ENCODE measurements at places on chromosomes 11 and 22. TPM values are rescaled to one million over a fixed set of nuclear protein-coding genes. Genes with fewer than 3 reads are reported as not detected.

DNA sequence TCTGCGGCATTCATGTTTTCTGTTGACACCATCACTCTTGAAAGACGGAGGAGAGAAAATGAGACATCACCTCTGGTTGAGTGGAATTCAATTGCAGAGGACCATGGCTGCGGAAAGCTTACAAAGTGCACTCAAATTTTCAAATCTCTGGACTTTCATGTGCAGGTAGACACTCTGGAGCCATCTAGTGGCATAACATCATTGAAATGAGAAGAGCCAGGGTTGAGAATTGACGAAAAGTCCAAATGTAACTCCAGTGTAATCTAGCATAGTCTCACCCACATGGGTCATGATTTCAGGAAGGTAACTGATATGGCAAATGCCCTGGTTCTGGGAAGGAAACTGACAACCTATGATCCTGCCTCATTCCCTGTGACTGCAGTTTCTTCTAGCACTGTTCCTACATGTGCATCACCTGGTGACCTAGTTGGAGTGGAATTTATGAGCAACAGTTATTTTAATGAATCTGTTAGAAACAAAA, 687.8 kb downstream of the KCNA4 start:
- no peak for DNase-seq

- DNase-seq: no peak
Measured at GRCh38 chr11:36304351-36304750, 8.3 kb downstream of the PRR5L start.

DNA sequence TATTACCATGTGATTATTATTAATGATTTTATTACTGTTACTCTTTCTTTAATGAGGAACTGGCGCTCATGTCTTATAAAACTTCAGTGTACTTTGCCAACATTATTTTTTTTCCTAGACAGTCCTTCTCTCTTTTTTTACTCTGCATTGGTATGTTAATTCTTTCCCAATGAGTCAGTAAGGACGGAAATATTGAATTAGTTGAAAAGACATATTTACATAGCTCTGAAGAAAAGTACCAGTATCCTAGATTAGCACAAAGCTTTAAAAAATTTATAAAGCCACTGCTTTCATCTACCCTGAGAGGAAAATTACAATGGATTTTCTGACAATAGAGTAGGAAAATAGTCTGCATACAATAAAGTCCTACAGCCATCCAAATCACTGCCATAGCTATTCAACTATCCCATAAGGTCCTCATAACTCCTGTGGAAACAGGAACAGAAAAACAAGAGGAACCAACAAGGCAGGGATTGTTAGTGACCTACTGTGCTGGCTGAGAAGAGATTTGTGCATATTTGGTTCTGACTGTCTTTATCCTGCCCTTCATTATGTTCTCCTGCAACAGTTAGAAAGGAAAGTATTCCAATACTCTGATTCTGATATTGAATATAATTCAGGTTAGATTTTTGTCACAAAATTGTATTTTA, 314.4 kb downstream of the AASDHPPT start:
- DNase-seq: no peak

DNA sequence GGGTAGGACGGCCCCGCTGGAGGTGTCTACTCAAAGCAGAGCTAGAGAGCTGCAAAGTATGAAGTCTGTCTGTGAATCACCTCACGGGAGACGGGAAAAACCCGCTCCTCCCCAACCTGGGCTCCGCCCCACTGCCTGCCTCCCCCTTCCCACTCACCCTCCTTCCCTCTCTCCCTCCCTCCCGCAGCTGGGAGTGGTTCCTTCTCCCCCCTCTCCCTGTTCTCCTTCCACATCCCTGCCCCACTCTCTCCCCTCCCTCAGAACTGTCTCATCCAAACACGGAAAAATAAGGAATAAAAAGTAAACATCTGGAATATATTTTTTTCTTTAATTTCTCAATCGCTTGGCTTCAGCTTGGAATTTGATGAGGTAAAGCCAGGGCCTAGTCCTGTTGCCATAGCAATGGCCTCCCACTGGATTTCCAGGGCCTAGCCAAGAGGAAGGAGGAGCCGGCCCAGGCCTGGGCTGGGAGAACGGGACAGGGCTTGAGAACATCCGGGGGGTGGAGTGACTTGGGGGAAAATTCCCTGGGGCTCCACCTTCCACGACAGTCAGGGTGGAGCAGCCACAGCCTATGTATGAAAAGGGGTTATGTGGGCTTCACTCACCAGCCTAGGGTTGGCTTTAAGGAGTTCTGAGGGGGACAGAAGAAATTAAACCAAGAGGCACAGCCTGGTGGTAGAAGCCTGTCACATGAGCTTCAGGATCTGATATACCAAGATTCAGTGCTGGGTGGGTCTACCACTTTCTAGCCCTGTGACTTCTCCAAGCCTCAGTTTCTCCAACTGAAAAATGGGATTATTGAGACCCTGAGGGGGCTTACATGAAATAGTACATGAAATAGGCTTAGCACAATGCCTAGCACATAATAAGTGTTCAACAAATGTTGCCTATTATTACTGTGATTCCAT, 2.2 kb downstream of the TNKS1BP1 start:
- DNase-seq: no peak

- DNase-seq: peak; percentile 92
Measured at GRCh38 chr22:38755155-38755910, 465 bp downstream of the SUN2 start.

- DNase-seq: no peak
Measured at GRCh38 chr22:50182176-50183081, 3.3 kb upstream of the TRABD start.

- DNase-seq: no peak
Measured at GRCh38 chr11:60925868-60926267, 1.6 kb downstream of the TMEM132A start.

DNA sequence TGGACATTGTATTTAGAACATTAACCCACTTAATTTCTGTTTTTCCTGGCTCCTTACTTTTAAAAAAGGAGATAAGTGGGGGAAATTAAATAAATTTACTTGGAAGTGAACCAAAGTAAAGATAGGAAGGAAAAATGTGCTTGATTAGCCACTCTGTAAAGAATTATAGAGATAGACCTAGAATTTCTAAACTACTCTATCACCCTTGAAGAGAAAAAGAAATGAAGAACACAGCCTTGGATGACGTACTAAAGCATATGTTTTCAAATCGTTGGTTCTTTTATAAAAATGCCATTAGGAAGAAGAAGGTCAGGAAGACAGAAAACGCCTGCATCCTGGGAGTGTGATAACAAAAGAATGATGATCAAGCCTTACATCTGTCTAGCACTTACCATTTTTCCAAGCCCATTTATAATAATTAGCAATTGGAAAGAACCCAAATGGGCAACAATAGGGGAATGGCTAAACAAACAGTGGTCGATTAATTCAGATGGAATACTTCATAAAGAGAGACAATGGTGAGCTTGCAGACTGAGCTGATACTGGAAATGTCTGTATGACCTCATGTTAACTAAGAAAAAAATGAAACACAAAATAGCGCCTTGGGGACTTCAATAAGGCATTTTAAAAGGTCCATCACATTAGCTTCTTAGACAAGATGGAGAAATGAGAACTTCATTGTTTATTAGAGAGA, 81.0 kb upstream of the LRRC55 start:
- DNase-seq: no peak

GRCh38 chr11:134066943-134067885, 1.7 kb upstream of the JAM3 start:
- no peak for DNase-seq

DNA sequence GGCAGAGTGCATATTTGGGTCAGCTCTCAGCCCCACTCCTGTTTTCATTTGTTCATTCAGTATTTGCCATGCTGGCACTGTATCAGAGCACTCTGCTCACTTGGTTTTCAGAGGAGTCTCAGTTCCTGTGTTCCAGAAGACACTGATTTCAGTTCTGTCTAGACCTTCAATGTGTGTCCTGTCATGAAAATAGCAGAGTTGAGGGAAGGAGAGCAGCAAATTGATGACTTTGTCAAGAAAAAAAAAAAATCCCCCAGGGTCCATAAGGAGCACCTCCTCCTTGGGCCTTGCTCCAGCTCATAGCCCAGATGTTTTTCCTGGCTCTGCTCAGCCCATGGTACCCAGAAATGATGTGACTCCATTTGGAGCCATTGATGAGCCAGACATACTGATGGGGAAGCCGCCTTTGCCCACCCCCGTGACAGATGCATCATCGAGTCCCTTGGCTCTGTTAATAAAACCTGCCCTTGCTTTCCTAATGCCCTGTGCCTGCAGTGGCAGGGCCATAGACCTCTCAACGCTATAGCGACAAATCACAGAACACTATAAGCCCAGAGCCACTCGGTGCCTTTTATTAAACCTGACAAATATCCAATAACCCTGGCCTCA, 107.0 kb downstream of the PKNOX2 start:
- DNase-seq: no peak

- DNase-seq: no peak
Measured at GRCh38 chr22:41526830-41527799, 17.2 kb downstream of the POLR3H start.

GRCh38 chr22:33272871-33273270, 214.7 kb upstream of the SYN3 start:
- DNase-seq: no peak

GRCh38 chr11:8262552-8263108, 1.0 kb downstream of the LMO1 start:
- DNase-seq: no peak

DNA sequence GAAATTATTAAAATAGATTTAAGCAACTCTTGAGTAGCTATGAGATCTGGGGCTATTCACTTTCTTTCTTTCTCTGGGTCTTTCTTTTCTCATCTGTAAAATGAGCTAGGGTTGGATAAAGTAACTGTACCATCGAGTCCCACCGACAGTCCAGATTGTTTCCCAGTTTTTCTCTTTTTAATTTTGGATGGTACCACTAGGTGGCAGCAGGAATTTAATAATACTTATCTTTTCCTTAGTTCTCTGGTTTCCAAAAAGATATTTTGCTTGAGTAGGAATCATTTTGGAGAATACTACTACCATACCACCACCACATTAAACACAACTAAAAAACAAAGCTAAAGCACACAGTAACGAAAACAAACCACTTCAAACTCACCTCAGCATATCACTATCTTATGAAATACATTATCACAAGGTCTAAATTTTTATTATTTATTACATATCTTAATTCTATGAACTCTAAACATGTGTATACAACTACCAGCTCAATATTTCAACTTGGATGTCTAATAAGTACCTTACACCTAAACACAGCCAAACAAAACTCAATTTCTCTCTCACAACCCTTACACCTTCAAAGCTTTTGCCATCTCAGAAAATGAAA, 584.0 kb downstream of the KCNA4 start:
- no peak for DNase-seq

GRCh38 chr11:10488934-10489691, 34.0 kb downstream of the AMPD3 start:
- peak; percentile 22 for DNase-seq

DNA sequence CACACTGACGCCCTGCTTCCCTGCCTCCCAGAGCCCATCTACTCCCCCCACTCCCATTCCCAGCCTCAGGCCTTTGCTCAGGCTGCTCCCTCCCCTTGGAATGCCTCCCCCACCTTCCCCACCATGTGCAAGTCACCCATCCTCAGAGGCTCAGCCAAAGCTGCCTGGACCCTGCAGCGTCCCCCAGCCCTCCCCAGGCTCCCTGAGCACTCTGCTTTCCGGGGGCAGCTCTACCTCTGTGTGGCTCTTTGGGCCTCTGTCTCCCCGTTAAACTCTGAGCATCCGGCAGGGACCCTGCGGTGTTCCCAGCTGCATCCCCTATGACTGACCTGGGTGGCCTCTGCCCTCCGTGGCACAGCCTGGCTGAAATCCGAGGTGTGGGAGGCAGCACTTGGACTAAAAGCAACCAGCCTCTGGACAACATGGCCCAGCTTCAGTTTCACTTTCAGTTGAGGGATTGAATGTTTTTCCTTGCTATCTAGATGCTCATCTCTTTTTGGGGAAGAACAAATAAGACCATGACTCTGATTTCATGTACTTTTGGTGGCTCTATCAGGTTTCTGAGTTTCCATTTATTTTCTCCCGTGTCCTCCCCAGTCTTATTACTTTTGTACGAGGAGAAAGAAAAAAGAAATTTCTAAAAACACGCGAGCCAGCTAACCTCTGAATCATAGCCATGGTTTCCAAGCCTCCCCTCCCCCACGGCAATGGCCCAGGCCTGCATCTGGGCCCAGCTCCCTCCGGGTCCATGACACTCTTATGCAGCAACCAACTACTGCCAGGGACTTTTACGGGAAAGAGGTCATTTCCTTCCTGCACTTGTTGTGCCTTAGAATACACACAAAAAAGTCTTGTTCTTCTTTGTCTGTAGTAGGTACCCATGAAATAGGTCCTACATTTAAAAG, 3.8 kb downstream of the APOL3 start:
- DNase-seq: peak; percentile 77

DNA sequence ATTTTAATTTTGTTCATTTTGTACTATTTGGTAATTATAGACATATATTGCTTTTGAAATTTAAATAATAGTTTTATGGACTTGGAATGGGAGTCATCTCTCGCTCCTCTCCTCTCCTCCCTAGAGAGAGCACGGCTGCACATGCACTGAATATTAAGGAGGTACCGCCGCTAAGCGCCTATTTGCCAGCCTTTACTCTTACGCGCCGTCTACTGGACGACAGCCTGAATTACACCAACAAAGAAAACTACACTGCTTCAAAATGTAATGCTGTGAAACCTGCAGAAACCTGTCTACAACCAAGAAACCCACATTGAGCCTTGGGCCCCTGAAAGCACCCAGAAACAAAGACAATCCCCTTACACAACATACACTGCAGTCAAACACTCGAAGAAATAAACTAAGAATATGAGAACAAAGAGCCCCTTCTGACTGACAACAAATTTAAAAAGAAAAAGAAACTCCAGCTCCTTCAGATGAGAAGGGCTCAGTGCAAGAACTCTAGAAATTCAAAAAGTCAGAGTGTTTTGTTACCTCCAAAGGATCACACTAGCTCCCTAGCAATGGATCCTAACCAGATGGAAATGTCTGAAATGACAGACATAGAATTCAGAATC, 737.2 kb downstream of the LRRC4C start:
- no peak for DNase-seq

GRCh38 chr11:116707161-116707629, 65.6 kb downstream of the BUD13 start:
- no peak for DNase-seq

DNA sequence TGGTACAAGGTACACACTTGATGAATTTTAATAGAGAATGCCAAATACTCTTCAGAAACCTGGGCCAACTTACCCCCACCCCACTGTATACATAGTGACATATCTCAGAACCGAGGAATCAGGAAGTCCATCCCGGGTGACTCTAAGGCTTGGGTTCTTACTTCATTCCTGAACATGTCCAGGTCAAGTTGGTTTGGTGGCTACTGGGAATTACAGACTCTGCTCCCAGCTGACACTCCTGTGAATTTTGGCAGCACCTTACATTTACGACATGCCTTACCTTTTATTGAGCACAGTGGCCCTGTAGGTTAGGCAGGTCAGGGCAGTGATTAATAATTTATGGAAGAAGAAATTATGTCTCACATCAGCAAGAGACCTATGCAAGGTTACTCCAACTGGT, 70.1 kb upstream of the LDLRAD3 start:
- DNase-seq: no peak

- DNase-seq: no peak
Measured at GRCh38 chr22:37442135-37442534, 14.9 kb upstream of the ELFN2 start.

GRCh38 chr22:49100316-49100715, 727.4 kb downstream of the BRD1 start:
- DNase-seq: no peak

The RBM4B gene
- 16.7 TPM for total RNA-seq

The OR4C3 gene
- total RNA-seq: not detected

The DDX25 gene
- not detected for total RNA-seq

The TMEM45B gene
- total RNA-seq: not detected

The OR5T3 gene
- total RNA-seq: not detected

The ADORA2A gene
- total RNA-seq: 81.6 TPM
